ENCODE measurements at places on chromosomes 2 and 18.

- no peak for DNase-seq
Measured at GRCh38 chr2:178059681-178060080, 12.9 kb downstream of the PDE11A start.

- DNase-seq = peak; percentile 34
Measured at GRCh38 chr2:241218131-241219029, 29.9 kb downstream of the ANO7 start.

DNA sequence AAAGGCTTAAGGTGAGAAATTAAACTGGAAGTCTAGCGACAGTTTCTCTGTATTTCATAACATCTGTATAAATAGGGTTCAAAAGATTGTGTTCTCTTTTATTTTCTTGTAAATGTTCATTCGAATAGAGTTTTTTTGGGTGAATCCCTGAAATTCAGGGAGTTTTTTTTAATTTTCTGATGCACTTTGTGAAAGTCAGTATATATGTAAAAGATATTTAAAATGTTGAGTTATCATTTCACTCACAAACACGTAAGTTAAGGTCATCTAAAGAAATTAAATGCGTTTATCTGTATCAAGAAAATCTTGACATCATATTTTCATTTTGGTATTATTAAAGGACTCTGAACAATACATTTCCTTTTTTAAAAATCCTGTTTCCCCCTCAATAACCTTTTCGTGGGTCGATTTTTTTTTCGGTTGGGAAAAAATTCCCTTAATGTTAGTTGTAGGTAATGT is 3.4 kb downstream of the SP9 start:
- DNase-seq = no peak

DNA sequence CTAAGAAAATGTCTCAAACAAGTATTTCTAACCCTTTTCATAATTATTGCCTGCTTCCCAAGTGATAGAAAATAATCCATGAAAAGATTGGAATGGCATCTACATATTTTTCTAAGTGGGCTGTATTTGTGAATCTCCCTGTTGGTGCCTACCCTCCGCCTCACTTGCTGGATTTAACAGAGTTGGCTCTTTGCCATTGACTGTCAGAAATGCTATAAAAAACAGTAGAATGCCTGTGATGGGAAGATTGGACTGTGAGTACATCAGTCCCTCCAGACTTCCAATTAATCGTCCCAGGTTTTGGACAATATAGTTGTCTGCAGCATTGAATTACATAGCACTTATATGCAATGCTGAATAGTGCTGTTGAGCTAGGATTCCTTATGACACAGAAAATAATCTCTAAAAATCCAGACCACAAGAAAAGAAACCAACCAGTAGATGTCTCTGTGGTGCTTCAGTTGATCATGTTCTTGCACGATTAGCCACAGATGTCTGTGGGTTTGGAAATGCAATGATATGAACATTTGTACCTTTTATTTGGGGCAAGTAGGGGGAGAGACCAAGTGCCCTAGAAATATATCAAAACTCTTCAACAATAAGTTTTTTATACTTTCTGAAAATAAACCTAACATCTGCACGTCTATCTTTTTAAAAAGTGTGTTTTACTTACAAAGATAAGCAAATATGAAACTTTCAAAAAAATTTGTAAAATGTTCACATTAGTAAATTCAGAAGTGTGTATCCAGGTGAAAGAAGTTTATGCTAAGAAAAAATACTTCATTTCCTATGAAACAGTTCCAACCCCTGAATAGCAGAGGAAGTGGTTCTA is 88.5 kb downstream of the DYNAP start:
- peak; percentile 80 for DNase-seq

GRCh38 chr2:140893685-140894084 is 1237.1 kb downstream of the LRP1B start:
- DNase-seq = peak; percentile 33

DNA sequence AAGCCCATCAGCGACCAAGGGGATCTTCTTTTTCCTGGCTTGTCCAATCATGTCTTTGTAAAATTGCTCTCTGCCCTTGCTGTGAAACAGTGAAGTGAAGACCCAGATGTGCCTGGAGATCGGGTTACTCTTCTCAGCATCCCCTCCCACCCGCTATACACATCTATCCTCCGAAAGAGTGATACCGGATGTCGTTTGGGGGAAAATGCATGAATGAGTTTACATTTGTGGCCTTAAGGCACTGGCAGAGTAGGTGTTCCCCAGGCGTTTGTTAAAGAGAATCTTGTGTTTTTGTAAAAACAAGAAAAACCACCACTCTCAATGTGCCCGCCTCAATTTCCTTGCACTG is 528.3 kb downstream of the CMPK2 start:
- DNase-seq = no peak

GRCh38 chr2:200122683-200123082 is 167.3 kb downstream of the MAIP1 start:
- no peak for DNase-seq

DNA sequence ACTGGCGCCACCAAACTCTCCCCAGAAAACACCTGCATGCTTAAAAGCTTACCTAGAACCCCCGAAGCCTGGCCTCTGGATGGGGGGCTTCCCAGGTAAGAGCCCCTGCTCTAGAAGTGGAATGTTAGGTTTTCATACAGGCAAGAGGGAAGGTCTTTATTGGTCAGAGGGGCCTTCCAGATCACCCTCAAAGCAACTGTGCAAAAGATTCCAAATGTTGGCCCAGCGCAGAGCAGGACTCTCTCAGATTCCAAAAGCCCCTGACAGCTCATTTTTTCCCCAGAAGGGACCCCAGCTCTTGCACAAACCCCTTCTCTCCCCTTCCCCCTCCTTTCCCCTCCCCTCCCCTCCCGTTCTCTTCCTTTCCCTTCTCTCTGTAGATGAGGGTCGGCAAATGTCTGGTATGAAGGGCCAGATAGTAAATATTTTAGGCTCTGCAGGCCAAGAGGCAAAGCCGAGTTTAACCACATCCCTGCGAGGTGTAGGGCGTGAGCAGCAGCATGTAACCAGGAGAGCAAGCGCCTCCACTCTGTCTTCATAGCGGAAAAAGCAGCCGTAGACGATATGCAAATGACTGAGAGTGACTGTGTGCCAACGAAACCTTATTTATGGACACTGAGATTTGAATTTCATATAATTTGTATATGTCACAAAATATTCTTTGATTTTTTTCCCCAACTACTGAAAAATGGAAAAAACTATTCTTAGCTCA is 116.9 kb downstream of the SMAD7 start:
- DNase-seq = no peak

DNA sequence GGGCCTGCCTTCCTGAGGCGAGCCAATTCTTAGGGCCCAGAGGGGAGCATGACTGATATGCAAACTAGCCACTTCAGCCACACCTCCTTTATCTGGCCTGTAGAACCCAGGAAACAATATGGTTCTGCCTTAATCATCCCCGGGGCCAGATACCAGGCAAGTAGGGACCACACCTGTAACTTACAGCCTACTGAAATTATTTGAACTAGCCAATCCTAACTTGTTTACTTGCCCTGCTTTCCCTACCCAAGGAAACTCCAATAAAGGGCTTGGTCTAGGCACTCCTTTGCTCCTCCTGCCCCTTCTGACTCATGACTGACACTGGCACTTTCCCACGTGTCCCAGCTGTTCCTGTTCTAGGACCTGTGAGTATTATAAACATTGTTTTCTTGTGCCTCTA is 57.6 kb downstream of the MYOM1 start:
- DNase-seq = no peak

- no peak for DNase-seq
Measured at GRCh38 chr18:74799542-74799941, 201.9 kb downstream of the ZNF407 start.

- no peak for DNase-seq
Measured at GRCh38 chr2:225998116-225998515, 598.6 kb downstream of the NYAP2 start.

DNA sequence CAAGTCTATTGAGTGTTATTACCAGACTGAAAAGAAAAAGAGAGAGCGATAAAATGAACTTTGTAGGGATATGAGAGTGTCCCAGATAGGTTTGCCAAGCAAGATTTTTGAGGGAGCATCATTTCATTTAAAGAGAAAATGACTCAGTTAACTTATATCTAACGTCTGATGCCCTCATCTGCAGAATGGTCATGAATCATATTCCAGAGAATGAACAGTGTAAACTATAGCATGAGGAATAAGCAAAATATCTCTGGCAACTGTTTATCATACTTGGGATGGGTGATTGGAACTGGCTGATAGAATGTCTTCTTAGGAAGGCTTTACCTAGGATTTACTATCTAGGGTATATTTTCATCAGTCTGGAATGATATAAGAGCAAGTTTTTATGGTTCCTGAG is 289.4 kb downstream of the CMPK2 start:
- DNase-seq = no peak

GRCh38 chr2:203534621-203535077 is 452 bp downstream of the RAPH1 start:
- DNase-seq = peak; percentile 14

DNA sequence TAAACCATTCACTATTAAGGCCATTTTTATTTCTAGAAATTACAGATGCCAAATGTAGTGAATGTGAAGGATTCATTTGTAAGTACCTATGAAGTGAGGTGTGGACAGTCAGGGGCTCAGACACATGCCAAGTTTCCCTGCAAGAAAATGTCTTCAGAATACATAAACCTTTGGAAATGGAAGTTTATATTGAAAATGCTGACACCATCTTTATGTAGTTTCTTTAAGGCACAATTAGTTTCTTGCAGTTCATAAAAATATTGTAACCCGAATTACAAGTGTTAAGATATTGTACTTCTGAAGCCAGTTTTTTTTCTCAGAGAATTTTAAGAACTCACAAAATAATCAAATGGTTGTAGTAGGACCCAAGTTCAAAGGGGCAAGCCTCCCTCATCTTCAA is 66.1 kb upstream of the LYPD1 start:
- no peak for DNase-seq

DNA sequence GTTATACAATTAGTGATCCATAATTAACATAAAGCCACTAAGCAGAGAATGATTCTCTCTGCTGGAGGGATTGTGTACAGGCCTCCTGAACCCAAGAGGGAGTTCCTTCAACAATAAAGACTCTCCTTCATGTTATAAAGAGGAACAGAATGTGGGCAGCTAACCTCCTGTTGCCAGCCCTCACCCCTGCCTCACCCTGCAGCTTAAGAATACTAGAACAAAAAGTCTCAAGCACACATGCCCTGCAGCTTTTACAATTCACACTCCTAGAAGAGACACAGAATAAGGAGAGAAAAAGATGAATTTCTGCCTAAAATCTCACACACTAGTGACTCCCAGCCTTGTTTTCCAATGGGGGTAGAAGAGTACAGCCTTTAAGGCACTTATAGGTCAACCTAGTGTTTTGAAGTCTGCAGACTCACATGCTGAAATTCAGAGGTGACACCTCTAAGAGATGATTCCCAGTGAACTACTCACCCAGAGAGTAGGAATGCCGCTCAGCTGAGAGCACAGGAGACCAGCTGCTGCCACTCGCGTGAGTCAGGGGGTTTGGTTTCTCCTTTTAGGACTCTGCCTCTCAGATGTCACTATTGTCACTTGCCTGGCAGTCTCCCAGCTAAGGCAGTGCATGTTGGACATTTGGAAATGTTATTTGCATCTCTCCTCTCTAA is 32.5 kb upstream of the IL1RL1 start:
- DNase-seq = no peak

GRCh38 chr2:232900811-232901735 is 31.0 kb downstream of the SNORC start:
- DNase-seq = no peak

- DNase-seq = no peak
Measured at GRCh38 chr2:106667478-106668070, 180.4 kb downstream of the CD8B2 start.

- no peak for DNase-seq
Measured at GRCh38 chr2:241900251-241901017, 30.9 kb downstream of the RTP5 start.

DNA sequence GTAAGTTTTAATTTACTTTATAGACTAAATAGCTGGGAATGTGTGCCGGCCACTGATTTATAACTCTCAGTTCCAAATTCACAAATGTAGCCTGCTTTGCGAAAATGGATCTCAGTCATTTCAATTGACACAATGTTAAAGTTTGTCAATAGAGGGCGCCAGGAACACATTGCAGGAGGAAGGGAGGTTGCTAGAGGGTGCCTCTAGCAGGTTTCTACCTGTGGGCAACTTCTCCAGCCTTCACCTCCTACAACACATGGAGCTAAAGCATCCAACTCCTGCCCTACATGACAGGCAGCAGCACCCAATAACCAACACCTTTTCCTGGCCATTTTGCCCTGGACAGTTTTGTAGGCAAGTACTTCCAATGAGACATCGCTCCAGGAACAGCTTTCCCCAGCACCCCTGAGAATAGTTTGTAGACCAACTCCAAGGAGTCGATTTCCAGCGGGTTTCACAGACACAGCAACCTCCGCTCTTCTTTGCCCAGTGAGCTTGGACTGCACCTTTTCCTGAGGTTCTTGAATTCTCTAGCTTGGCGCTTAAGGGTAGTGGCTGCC is 784.8 kb upstream of the CDH2 start:
- peak; percentile 9 for DNase-seq

- DNase-seq = no peak
Measured at GRCh38 chr2:96140941-96141623, 2.8 kb upstream of the ASTL start.

DNA sequence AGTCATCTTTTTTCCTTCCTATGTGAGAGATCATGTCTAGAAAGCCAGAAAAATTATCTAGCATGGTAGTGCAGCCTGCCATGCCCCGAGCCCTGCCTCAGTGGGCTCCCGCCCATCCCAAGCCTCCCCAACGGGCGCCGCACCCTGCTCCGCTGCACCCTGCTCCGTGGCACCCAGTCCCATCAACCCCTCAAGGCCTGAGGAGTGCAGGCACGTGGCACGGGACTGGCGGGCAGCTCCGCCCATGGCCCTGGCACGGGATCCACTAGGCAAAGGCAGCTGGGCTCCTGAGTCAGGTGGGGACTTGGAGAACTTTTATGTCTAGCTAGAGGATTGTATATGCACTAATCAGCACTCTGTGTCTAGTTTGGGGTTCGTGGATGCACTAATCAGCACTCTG is 83.4 kb upstream of the COL3A1 start:
- no peak for DNase-seq

DNA sequence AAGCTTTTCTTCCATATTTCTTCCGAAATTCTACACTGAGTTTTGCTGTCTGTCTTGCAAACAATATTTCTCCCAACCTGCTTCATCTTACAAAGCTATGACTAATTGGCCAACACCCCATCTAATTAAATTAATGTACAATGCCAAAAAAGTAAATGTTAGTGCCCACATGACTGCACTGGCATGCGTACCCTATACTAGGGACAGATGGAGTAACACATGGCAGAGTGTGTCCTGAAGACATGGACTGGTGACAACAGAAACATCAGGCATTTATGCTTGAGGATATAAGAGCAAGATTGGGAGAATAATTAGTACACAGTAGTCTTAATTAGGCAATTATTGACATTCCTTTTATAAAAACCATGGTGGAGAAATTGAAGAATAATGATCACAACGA is 66.8 kb downstream of the MREG start:
- DNase-seq = no peak

DNA sequence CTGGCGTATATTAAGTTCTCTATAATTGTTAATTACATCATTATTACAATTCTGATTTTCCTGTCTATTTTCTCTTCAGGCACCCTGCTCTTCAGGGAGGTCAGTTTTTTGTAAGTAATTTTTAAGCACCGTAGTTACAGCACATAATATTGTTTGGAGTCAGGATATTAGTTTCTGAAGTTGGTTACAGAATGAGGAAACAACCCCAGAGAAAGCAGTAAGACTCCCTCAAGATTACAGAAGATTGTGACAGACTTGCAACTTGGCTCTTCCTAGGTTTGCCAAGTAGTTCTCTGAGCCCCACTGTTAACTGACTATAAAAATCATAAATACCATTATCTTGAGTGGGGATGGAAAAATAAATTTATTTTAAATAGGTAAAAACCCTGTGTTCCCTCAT is 921 bp downstream of the RPE start:
- DNase-seq = no peak

Data from AG08395 (cell line).